Activated naive CD8-positive, alpha-beta T cell treated with anti-CD3 and anti-CD28 coated beads, Interleukin-2, amount 50 U/mL, for 16 hours (primary cell): ENCODE measurements at places on chromosomes 12 and 14.

- no peak for DNase-seq
Measured at GRCh38 chr12:114655934-114656749, 27.8 kb downstream of the TBX3 start.

- DNase-seq, result no peak
Measured at GRCh38 chr14:52748647-52749292, 18.8 kb downstream of the STYX start.

- no peak for DNase-seq
Measured at GRCh38 chr12:13178568-13179210, 17.8 kb upstream of the EMP1 start.

GRCh38 chr12:130818635-130819576 lies 20.1 kb downstream of the STX2 start:
- DNase-seq, result peak; percentile 58

- no peak for DNase-seq
Measured at GRCh38 chr12:53676656-53677015, 753 bp upstream of the ATP5MC2 start.

GRCh38 chr12:25970916-25971653 lies 12.6 kb downstream of the RASSF8 start:
- DNase-seq, result no peak

- no peak for DNase-seq
Measured at GRCh38 chr14:75399843-75400775, 27.7 kb upstream of the JDP2 start.

- DNase-seq, result no peak
Measured at GRCh38 chr12:3097186-3097804, 20.1 kb downstream of the TSPAN9 start.

GRCh38 chr14:59507063-59507751 lies 22.9 kb downstream of the JKAMP start:
- DNase-seq, result no peak

GRCh38 chr12:68613209-68613904 lies 2.7 kb downstream of the RAP1B start:
- DNase-seq, result no peak

- no peak for DNase-seq
Measured at GRCh38 chr12:98691351-98691750, 46.3 kb downstream of the APAF1 start.

DNA sequence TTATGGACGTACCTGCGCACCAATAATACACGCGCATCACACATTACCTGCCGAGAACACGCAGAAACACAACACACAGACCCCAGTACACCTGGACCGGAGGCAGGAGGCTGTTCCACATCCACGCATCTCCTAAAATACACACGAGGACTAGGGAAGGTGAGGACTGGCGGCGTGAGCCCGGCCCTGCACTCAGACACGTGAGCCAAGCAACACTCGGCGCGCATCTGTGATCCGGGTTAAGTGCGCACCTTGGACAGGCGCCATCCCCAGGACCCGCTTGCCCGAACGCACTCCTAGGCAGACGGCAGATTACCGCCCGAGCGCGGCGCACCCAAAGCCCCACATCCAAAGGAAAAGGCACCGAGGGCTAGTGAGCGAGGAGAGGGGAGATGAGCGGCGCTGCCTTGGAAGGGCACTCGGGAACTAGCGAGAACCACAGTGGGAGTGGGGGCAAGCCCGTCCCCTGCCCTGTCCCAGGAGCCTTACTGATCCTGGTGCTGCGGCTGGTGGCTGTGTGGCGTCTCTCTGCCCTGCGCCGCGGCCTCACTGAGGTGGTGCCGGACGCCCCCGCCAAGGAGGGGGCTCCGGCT lies 417 bp downstream of the GLS2 start:
- no peak for DNase-seq

- no peak for DNase-seq
Measured at GRCh38 chr12:93918900-93919299, 229.5 kb upstream of the PLXNC1 start.

GRCh38 chr14:31876741-31877140 lies 200.4 kb upstream of the ARHGAP5 start:
- no peak for DNase-seq

DNA sequence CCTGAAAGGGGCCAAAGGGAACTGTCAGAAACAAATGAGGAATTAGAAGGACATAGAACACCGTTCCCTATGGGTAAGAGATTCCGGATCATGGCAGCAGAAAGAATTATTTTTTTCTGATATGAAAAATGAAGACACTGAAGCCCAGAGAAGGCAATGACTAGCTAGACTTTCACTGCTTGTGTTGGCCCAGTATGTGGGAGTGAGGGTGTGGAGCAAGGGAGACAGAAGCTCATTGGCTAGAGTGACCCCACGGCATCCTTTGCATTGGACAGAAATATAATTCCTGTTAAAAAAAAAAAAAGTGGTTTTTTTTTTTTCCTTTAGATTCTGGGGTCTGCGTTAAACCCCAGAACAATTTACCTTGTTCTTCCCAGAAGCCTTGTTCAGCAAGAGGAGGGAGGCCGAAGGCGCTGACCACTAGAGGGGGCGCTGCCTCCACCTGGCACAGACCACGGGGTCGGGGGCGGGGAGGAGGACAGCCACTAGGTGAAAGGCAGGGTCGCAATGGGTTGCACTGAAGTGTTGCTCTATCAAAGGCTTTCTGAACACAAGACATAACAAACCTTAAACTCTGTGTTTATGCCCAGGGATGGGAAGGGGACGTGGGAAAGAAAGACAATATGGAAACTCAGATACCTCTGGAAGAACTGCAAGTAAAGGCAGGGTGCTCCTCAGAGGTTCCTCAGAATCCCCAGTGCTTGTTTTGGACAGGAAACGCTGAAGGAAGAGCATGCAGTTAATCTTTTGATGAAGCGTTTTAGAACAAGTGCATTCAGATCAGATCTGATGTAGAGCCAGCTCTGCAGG lies 156.8 kb downstream of the KCNA5 start:
- no peak for DNase-seq

DNA sequence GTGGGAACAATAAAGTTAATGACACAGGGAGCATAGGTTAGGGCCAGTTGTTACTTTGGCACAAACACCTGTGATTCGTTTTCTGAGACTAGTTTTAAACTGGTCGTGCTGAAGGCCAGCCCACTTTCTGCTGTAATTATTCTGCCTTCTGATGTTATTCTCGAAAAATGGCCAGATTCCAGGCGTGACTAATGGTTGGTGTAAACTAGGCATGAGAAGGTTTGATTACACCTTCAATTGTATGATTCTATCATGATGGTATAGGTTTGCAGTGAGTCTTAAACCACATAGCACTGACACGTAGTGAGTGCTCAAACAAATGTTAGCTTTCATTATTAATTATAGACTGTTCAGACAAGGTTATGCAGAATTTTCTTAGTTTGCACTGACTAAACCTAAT lies 39.0 kb downstream of the CKB start:
- no peak for DNase-seq

DNA sequence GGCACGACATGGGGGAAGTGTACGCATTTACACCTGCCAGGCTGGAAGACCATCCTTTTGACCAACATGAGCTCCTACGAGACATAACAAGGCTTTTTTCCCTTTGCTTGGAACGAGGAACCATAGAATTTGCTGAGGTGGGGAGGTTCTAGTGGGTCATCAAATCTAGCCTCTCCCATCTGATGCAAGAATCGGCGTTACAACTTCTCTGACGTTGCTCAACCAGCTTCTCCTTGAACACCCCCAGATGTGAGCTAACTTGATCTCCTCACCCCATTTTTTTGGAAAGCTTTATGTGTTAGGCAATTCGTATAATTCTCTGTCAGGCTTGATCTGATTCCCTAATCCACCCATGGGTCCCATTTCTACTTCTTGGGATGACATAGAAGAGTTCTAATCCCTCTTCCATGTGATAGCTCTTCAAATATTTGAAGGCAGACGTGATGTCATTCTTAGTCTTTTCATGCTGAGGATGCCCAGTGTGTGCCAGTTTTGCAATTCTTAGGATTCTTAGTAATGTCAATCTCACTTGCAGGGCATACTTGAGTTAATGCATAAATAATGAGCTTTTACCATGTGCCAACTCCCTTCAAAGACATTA lies 163.6 kb upstream of the PARP11 start:
- DNase-seq, result no peak

- no peak for DNase-seq
Measured at GRCh38 chr12:72270246-72270645, 1.9 kb upstream of the TRHDE start.

GRCh38 chr14:39841088-39841487 lies 408.9 kb upstream of the FBXO33 start:
- DNase-seq, result no peak

GRCh38 chr12:29692237-29692636 lies 91.5 kb downstream of the TMTC1 start:
- DNase-seq, result no peak

DNA sequence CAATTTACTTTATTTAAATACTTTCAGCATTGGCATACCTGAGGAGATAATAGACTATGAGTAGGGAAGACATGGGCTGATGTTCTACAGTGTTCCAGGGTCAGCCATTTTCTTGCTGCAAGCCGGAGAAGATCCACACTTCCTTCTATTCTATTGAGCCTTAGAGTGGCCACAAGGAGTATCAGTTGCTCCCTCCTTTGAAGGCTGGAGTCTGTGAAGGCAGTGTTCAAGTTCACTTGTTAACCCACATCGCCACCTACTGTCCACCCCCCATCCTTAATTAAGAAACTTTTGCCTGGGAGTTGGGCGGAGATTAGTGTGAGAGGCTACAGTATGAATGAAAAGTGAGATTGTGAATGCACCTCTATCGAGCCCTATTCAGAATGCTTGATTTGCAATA lies 666.6 kb downstream of the NRXN3 start:
- DNase-seq, result no peak

DNA sequence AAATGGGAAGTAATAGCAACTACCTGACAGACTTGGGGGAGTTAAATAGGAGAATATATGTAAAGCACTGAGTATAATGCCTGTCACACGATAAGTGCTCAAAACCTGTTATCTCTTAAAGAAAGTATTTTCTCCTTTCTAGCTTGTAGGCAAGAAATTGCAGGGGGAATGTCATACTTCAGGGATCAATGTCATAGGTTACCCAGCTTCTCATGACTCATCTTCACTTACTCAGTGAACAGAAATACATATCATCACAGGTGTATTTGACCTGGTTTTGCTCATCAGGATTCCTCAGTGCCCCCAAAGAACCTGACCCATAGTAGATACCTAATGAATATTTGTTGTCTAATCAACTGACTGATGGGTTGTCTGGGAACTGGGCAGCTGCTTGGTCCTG lies 285.0 kb upstream of the ATP2B1 start:
- DNase-seq, result no peak

DNA sequence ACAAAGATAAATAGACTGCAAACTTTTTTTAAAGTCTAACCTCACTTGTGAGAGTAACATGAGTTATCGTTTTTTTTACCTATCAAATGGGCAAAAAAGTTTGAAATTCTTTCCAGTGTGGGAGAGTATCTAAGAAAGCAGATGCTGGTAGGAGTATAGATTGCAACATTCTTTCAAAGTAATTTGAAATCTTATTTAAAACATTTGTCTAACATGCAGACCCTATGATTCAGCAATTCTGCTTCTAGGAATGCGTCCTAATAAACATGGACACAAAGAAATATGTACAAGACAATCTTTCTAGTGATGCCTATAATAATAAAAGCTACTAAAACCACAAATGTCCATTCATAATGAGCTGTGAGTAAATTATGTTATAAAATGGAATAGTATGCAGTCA lies 110.4 kb upstream of the TMCC3 start:
- no peak for DNase-seq

DNA sequence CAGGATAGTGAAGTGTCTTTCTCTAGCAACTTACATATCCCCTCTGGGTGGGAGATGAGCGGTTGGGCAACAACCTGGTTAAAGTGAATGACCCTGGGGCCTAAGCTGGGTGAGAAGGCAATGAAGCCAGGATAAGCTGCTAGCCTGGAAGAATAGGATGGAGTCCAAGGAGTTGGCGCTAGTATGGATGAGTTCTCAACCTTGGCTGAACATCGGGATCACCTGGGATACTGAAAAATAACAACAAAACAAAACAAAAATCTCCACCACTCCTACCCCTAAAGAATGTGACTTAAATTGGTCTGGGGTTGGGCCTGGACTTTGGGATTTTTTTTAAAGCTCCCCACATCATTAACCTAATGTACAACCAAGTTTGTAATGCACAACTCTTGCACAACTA lies 4.8 kb upstream of the RPS6KA5 start:
- no peak for DNase-seq

DNA sequence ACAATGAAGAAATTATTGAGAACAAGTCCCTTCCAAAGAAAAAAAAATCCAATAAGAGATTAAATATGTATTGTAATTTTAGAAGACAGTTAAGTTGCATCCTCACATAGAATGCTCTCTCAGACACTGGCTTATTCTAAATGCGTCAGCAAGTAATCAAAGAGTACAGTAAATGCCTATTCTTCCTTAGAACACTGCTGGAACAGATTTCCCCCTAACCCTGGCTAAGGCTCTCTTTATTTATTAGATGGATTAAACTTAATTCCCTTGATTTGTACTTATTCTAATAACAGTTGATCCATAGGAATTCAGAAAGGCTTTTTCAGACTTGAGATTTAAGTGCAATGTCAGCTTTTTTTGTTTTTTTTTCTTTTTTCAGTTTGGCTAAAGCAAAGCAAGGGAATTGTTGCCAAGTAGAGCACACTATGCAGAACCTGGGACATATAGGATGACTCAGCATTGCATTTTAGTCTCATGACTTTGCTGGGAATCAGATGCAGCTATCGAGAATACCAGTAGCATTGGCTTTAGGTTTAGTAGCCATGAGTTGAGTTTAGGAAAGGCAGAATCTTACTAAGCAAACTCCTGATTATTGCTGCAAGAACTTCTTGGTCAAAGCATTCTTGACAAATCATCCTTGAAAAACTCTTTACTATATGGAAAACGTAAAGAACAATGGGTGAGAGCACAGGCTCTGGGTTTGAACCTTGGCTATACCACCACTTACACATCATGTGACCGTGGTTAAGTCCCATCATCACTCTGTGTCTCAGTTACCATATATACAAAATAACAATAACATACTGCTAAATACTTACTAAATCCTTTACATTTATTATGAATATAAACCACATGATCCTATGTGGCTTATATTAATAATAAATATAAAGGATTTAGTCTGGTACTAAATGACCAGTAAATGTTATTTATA lies 26.7 kb downstream of the MED21 start:
- no peak for DNase-seq

DNA sequence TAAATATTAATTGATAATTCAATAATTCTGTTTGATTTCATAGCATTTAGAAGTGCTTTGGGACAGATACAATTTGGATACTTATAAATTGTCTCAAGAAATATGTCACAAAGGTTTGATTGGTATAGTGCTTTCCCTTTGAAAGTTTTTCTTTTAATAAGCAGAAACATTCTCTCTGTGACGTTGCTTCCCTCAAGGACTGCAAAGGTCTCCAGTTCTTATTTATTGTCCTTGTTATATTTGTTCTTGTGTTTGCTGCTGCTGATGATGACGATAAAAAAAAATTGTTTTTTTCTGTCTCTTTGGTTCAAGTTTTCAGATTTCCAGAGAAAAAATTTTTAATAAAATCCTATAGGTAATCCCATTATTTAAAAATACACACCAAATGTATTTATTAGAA lies 176.3 kb upstream of the CLEC14A start:
- no peak for DNase-seq

- no peak for DNase-seq
Measured at GRCh38 chr12:63949902-63950301, 105.4 kb downstream of the SRGAP1 start.
